Activated T-helper 9 cell treated with anti-CD3 and anti-CD28 coated beads, Interleukin-2, amount 50 U/mL, for 16 hours (primary cell): ENCODE measurements at places on chromosomes 16 and 17.

- no peak for DNase-seq
Measured at GRCh38 chr17:5128905-5129535, 13.2 kb downstream of the USP6 start.

GRCh38 chr16:56910654-56911539 is 21.0 kb upstream of the HERPUD1 start:
- no peak for DNase-seq

DNA sequence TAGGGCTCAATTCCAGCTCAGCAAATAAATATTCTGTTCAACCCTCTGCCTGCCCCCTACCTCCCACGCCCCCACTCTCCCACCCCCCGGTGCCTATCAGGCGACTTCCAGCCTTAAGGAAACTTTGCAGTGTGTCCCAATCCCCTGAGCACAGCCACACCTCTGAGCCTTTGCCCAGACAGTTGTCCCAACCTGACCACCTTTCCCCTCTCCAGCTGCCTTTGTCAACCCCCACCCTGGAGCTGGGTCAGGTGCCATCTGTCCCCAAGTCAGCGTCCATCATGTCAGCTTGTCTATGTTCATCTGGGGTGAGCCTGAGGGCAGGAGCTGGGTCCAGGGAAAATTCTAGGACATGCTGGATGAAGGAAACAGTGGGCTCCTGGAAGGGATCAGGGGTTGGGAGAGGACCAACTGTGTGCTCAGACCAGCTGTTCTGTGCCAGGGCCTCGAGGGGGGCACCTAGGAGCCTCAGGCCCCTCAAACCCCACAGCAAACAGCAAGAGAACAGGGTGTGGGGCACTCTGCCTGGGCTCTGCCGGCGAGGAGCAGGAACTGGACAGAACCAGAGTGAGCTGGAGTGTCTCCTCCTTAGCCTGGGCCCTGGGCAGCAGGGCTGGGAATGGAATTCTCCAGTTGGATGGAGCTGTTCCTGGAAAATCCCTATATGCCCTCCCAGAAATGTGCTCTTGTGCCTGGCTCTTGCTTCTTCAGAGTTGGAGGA is 17.8 kb downstream of the CDH16 start:
- no peak for DNase-seq

DNA sequence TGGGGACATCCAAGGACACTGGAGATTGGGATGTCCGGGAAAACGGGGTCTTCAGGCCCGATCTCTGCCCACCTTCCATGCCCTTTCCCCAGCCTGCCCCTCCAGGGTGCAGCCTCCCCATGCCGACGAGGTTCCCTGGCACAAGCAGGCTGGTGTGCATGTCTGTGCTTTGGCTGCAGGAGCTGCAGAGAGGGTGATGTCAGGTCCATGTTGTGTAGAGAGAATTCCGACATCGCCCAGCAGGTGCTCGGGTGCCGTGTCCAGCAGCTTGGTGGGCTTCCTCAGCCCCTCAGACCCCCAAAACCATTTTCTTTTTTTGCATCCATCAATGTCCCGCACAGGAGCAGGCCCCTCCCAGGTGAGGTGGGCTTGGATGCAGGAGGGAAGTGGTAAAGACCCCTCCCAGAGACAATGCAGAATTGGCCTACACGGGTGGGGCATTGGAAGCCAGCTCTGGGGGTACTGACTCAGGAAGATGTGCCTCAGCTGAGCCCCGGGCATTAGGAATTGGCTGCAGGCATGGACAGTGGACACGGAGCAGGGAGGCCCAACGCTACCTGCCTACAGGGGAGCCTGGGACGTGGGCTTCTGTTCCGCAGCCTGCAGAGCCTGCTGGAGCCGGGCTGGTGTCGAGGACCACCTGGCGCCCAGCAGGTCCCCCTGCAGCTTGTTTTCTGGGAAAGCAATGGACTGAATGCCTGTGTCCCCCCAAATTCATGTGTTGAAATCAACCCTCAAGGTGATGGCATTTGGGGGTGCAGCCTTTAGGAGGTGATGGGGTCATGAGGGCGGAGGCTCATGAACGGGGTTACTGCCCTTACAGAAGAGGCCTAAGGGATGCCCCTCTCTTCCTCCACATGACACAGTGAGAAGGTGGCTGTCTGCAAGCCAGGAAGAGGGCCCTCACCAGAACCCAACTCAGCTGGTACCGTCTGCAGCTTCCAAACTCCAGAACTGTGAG is 97.5 kb downstream of the METRNL start:
- DNase-seq = no peak

DNA sequence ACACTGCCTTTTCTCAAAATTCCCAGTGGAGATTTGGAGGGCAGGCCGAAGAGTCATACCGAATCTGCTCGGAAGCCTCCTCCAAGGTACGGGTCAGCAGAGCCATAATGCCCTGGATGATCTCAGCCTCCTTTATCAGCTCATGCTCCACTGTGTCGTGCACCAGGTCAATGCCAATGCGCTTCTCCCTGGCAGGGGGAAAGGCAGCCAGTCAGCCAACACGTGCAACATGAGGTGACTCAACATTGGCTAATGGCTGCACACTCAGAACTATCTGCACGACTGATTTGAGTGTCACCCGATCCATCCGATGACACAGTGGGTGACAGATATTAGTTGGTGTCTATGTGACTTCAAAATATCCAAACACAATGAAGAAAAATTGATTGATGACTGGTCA is 15.8 kb downstream of the TEKT1 start:
- no peak for DNase-seq

DNA sequence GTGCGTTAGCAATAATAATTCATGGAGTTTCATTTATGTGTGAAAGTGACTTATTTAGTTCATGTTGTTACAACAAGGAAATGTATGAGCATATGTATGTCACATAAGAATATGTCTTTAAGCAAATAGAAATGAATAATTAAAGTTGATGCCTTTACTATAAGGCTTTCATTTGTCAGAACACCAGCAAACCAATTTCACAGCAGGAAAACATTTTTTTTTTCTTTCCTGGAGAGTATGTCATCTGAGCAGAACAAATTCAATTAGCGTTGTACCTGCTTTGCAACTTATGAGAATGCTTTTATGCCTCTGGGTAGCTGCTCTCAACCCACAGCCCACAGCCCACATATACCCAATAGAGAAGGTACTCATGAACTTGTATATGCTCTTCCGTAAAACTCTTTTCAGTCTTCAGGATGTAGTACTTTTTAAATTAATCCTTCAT is 26.3 kb upstream of the APOH start:
- DNase-seq = no peak

- DNase-seq = no peak
Measured at GRCh38 chr16:2009164-2009711, 383 bp downstream of the ZNF598 start.

DNA sequence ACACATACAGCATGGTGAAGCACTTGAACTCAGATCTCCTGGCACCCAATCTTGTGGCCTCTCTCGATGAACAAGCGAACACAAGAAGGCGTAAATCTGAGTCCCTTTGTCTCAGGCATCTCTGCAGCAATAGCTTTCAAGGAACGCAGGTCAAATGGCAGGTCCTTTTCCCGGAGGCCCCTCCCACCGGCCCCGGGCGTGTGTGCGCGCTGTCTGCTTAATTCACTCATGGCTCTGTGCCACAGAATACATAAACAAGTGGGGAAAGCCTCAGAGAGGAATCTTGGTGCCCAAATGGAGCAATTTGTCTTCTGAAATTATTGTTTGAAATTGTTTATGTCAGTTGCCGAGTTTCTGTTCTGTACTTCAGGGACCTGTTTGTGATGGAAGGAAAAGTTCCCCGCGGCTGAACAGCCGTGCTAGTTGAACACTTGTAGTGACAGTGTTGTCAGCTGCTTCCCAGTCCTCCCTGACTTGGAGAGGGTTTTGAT is 14.8 kb downstream of the MYOCD start:
- no peak for DNase-seq

DNA sequence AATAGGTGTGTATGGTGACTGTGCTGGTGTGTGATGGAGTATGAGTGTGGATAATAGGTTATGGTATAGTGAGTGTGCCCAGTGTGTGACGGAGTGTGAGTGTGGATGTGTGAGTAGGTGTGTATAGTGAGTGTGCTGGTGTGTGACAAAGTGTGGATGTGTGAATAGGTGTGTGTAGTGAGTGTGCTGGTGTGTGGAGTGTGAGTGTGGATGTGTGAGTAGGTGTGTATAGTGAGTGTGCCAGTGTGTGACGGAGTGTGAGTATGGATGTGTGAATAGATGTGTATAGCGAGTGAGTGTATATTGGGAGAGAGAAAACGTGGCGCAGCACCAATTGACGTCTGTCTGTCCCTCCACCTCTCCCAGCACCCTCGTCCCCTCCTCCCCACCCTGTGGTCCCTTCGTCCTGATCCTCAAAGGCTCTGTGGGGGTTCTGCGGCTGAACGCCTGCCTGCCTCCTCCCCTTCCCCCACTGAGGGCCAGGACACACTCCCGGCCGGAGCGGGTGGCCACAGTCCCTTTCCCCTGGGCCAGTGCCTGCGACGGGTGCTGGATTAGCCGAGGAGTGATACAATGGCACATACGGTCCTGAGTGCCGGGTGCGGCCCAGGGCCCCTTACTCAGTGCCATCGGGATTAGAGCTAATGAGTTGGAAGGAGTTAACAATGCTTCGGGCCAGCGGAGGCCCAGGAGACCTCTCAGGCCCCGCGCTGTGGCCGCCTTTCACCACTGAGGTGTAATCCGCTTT is 160.0 kb downstream of the MRM1 start:
- DNase-seq = no peak

DNA sequence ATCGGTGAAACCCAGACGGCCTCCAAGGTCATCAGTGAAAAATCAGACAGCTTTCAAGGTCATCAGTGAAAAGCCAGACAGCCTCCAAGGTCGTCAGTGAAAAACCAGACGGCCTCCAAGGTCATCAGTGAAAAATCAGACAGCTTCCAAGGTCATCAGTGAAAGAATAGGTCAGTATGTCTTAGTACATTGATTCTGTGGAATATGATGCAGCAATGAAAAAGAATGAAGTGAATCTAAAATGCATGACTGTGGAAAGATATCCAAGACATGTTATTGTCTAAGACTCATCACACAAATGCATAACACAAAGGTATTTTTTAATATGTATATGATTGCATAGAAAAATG is 72.5 kb downstream of the CMIP start:
- DNase-seq = no peak

DNA sequence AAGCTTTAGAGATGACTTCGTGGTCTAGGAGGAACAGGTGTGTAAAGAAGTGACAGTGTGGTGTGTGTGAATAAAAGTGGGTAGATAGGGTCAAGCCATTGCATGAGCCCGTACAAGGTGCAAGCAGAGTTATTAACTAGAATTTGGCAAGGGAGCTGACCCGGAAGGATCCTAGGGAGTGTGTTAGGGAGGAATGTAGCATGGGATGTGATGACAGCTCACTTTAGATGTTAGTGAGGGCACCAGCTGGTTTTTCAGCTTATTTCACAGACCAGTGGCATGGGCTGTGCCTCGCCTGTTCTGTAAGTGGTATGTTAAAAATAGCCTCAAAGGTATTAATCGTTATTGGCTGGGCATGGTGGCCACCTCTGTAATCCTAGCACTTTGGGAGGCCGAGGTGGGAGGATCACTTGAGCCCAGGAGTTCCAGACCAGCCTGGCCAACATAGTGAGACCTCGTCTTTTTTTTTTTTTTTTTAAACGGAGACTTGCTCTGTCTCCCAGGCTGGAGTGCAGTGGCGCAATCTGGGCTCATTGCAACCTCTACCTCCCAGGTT is 8.3 kb downstream of the ANKRD40CL start:
- no peak for DNase-seq

DNA sequence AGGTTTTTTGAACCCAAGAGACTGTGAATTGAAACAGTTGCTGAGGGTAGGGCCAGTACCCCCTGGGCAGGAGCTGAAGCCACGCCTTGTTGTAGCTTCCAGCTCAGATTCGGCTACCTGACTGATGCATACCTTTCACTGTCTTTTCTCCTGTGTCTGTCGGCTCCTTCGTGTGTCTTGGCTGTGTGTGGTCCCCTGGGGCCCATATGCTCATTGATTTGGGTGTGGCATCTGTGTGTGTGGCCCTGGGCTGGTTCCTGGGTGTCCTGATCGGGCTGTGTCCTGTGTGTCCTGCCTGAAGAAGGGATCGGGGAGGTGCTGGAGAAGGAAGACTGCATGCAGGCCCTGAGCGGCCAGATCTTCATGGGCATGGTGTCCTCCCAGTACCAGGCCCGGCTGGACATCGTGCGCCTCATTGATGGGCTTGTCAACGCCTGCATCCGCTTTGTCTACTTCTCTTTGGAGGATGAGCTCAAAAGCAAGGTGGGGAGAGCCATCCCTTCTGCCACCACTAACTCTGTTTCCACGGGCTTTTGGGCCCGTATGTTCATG is 20.9 kb downstream of the CASKIN2 start:
- no peak for DNase-seq

- DNase-seq = no peak
Measured at GRCh38 chr16:25692742-25693508, 1.2 kb downstream of the HS3ST4 start.

DNA sequence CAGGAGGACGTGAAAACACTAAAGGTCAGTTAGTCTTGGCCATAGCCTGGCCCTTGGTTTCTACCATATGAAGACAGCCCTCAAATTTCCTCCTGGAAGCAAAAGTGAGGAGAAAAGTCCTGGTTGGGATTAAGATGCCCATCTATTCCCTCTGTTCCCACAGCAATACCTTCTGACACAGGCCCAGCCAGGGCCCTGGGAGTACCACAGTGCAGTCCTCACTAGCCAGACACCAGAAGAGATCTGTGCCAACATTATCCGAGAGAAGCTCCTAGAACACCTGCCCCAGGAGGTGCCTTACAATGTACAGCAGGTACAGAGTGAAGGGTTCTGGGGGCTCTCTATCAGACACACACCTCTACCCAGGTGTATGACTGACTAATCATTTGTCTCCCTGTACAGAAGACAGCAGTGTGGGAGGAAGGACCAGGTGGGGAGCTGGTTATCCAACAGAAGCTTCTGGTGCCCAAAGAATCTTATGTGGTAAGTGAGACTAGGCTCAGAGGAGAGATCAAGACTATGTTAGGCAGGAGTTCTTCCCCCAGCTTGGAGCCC is 4.1 kb downstream of the ERAL1 start:
- DNase-seq = no peak

- no peak for DNase-seq
Measured at GRCh38 chr16:79717333-79718137, 117.0 kb upstream of the MAF start.

DNA sequence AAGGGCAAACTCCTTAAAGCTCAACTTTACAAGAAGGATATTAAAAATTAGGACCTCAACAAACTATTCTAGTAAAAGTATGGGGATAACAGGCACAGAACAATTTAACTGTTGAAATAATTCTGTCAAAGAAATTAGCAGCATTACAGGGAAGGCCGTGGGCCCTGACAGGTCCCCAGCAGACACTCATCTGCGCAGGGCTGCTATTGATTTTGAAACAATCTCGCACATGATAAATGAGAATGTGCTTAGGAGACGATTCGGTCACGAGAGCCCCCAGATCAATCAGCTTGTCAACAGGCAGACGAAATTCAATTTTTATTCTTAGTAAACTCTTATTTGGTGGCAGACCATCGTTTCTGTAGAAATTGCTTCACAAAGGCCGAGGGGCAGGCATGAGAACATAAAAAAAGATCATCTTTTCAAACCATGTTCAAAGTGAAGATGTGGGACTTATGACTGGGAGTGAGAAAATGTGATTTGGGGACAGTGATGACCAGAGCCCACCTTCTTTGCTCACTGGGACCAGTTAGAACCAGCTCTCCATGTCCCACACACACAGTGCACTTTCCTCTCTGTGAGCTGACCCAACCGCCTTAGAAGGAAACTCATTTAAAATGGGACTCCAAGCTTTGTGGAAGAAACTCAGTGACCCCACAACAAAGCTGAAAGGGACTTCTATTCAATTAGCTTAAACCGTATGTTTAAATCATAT is 654.5 kb downstream of the TOX3 start:
- no peak for DNase-seq

GRCh38 chr16:48335961-48336360 is 49.3 kb downstream of the SIAH1 start:
- no peak for DNase-seq

- no peak for DNase-seq
Measured at GRCh38 chr17:4357030-4357628, 9.3 kb downstream of the UBE2G1 start.
